ENCODE measurements at places on chromosomes 16 and 17.

DNA sequence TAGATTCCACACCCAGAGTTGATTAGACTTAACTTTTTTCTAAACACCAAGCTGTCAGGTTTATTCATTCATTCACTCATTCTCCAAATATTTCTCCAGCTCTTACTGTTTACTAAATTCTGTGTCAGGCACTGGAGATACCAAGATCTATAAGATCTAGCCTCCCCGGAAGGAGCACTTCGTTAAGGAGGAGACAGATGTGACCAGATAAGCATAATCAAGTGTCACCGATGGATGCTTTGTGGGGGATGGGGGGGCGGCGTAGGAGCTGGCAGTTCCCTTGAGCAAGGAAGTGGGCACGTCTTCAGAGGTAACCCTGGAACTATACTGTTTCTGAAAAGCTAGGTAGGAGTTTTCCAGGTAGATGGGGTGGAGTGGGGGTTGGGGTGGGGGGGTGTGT, 3.8 kb upstream of the RPL26 start:
- DNase-seq, result no peak

DNA sequence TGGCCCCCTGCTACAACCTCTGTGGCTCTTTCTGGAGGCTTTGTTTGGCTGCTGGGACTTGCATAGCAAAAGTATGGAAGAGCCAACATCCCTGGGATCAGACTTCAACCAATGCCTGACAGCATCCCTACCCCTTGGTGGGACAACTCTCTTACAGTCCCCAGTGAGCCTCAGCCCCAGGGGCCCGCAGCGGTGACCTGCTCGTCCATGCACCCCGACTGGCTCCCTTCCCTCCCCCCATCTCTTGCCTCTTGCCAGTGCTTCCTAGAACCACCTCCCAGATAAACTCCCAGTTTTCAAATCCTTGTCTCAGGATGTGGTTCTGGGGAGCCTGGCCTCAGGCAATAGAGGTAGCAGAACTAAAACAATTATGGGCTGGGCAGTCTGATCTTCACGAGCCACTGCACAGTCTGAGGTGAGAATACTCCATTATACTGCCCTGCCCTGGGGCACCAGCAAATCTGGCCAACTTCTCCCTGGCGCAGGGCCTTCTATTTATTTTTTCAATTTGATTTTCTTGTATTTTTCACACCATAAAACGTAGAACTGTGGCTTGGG, 86.6 kb upstream of the BRD7 start:
- no peak for DNase-seq

- no peak for DNase-seq
Observed at GRCh38 chr17:4426499-4427208, 7.1 kb upstream of the SPNS3 start.

DNA sequence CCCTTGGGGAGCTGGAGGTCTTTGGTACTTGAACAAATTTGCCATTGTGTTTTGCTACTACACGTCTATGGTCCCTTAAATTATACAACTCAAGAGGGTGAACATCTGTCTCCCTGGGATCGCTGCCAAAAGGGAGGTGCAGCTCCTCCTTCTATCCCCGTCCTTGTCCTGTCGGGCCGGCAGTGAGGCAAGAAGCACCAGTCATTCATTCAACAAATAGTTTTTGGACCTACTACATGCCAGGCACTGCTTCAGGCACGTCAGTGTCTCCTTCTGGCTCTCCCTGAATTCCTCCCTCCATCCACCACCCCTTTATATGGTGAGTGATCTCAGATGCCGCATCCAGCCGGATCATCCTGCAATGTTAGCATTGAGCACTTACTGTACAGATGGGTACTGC, 2.2 kb upstream of the RPL38 start:
- DNase-seq, result no peak

GRCh38 chr16:49755313-49755620, 100.6 kb downstream of the ZNF423 start:
- no peak for DNase-seq

DNA sequence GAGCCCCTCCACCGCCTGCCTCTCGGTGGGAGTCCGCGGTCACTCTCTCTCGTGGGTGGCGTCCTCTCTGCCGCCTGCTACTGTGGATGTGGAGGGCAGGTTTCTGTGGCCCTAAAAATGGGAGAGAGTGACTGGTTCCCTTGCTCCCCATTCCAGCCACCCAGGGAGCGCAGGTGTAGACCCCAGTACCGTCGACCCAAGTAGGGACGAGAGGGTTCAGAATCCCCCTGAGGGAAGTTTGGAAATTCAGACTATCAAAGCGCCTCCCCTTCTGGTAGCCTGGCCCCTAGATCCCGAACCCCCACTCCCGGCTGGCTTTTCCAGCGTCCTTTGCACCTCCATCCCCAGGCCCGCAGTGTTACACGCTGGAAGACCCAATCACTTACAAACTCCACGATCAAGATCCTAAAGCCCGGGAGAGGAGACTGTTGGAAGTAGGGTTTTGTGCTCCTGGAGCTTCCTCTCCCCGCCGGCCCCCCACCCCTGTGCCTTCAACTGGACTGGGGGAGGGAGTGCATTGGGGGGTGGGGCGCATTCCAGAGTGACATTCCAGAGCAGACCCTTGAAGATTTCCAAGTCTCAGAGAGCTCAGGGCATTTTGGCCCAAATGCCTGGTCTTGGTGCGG, 991 bp downstream of the GPRC5C start:
- DNase-seq, result no peak

DNA sequence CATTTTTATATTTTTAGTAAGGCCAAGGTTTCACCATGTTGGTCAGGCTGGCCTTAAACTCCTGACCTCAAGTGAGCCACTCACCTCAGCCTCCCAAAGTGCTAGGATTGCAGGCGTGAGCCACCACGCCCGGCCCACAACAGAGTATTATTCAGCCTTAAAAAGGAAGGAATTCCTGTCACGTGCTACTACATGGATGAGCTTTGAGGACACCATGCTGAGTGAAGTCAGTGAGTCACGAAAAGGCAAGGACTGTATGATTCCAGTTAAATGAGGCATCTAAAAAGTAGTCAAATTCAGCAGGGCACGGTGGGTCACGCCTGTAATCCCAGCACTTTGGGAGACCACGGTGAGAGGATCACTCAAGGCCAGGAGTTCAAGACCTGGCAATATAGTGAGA, 9.7 kb downstream of the CSF3 start:
- DNase-seq, result no peak

DNA sequence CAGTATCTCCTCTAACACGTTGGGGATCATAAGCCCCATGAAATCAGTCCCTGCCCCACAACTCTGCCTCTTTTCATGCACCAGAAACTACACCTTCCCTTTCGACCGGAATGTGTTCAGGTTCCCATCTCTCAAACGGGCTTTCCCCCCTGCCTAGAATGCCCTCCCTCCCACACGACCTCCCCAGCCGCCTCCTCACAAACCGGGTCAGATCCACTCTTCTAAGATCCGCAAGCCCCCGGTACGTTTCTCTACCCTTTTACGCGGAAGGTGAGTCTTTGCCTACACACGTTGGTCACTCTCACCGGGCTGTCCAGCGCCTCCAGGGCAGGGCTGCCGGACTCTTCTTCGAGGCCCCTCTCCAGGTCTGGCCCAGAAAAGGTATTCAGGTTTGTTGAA, 708 bp downstream of the DHX33 start:
- no peak for DNase-seq

DNA sequence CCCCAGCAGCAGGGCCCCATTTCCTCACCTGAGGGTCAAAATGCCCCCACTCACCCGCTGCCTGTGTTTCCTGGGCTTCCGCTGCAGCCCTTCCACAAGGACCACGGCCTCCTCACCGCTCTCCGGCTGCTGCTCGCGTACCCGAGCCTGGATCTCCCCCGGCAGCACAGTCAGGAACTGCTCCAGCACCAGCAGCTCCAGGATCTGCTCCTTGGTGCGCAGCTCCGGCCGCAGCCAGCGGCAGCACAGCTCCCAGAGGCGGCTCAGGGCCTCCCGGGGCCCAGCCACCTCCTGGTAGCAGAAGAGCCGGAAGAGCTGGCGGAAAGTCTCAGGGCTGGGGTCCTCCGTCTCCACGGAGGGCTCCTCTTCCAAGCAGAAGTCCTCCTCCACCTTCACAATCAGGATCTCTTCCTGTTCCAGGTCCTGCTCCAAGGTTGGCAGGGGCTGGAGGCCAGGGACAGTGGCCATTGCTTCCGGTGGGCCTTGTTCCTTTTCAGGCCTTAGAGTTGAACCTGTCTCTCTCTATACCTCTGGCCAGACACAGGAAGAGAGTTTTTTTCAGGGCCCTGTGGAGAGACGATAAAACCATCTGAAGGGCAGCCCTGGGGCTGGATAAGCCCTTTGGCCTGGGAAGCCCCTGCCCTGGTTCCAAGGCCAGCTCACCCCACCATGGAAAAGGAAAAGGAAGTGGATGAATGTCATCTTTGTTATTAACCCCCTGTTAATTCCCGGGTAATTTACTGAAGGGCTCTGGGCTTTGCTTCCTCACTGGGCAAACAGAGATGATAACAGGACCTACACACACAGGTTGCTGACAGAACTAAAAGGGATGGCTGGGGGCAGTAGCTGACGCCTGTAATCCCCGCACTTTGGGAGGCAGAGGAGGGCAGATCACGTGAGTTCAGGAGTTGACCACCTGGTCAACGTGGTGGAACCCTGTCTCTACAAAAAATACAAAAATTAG, 1.2 kb downstream of the ZNF500 start:
- DNase-seq, result no peak

GRCh38 chr16:77585379-77586251, 136.7 kb upstream of the NUDT7 start:
- peak; percentile 12 for DNase-seq

- peak; percentile 79 for DNase-seq
Observed at GRCh38 chr16:11257131-11257938, 1.3 kb upstream of the SOCS1 start.

Data from GM12865 (cell line).